ENCODE measurements at places on chromosomes 6 and 20.

DNA sequence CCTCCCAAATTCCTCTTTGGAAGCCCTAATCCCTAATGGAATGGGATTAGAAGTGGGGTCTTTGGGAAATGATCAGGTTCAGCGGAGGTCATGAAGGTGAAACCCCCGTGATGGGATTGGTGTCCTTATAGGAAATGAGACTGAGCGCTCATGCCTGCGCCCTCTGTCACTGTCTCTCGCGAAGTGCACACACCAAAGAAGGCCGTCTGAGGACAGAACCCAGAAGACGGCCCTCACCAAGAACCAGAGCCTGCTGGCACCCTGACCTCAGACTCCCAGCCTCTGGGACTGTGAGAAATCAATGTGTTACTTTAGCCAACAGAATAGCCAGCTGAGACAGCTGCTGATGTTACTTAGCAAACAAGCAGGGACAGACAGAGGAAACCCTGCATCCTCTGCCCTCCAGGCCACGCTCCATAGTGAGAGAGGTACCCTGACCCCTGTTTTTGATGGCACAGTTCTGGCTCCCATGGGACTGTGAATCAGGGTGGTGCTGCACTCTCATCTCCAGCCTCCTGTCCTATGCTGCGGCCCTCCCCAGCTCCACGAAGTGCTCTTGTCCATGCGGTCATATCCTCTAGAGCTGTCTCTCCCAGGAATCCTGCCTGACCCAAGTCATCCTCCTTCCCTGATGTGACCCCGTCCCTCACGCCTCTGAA is 369.3 kb downstream of the ZFAND3 start:
- no peak for DNase-seq

GRCh38 chr6:89313006-89313405 is 2.1 kb downstream of the GABRR2 start:
- DNase-seq: no peak

- peak; percentile 49 for DNase-seq
Observed at GRCh38 chr6:126268092-126268491, 71.8 kb upstream of the CENPW start.

- no peak for DNase-seq
Observed at GRCh38 chr6:110338820-110339470, 19.2 kb downstream of the METTL24 start.

DNA sequence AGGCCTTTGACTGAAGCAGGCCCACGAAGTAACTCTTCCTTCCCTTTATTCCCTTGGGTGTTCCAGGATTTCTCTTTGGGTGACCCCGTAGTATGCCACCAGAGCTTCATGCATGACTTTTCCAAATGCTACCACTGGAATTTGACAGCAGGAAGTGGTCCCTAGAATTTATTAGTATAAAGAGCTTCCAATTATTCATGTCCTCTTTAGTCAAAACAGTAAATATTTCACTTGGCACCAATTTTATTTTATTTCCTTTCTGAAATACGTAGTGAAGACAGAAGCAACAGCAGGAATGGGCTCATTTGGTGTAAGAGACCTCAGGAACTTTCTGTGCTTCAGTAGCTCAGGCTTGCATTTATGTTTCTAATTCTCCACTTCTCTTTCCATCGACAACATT is 151.3 kb downstream of the LCA5 start:
- DNase-seq: no peak

DNA sequence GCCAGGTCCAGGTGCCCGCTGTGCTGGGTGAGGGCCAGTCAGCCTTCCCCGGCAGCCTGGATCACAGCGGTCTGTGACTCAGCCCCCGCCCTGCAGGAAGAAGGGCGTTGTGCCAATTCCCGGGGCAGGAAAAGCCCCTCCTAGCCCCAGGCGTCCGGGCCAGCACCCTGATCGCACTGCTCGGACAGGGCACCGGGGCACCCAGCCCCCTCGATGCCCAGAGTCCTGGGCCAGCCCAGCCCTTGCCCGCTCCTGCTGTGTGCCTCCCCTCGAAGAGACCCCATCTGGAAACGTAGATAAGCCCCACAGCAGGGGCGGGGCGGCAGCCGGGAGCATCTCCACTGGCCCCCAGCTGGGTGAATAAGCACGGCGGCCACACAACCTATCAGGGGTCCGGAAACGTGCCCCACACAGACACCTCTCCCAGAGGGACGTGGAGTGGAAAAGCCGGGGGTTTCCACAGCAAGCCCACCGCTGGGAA is 9.9 kb downstream of the LAMA5 start:
- DNase-seq: no peak

Measured in NCI-H1417 treated with DMSO at 0.1 percent for 48 hours (cell line).